Naive thymus-derived CD8-positive, alpha-beta T cell (primary cell): ENCODE measurements at places on chromosomes 12 and 14.

DNA sequence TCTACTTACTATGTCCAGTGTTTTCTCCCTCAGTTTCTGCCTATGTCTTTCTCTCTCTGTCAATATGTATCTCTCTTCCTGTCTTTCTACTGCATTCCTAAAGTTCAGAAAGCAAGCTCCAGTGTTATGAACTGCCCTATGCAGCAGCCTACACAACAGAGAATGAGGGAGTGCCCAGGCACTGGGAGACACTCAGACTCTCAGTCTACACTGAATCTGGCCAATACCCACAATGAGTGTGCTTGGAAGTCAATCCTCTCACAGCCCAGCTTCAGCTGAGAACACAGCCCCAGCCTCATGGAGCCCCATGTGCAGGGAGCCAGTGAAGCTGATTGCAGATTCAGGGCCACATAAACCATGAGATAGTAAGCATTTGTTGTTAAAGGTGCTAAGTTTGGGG lies 128.7 kb downstream of the ALG10 start:
- DNase-seq = no peak

DNA sequence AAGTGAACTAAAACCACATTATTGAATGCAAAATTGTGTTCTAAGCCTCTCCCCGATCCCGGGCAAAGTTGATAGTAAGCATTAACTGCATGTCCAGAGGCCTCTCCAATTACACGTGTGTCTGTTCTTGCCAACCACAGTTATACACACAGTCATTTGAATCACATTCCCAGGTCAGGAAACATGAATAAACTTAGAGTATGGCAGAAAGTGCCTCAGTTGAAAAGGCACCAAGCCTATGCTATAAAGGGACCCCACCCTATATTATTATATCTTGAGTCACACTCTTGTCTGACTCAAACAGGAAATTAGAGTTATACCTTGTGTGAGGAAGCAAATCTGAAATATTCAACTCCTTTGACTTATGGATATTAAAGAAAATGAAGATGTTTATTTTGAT lies 128.3 kb upstream of the STXBP6 start:
- DNase-seq = no peak

- no peak for DNase-seq
Measured at GRCh38 chr12:40168868-40169267, 55.9 kb upstream of the LRRK2 start.

GRCh38 chr12:67531051-67531450 lies 117.5 kb upstream of the DYRK2 start:
- no peak for DNase-seq

GRCh38 chr14:89284333-89285058 lies 132.5 kb downstream of the FOXN3 start:
- DNase-seq = no peak
